ENCODE measurements at places on chromosomes 4 and X.

GRCh38 chr4:101806914-101807313 is 16.4 kb downstream of the BANK1 start:
- DNase-seq, result no peak

DNA sequence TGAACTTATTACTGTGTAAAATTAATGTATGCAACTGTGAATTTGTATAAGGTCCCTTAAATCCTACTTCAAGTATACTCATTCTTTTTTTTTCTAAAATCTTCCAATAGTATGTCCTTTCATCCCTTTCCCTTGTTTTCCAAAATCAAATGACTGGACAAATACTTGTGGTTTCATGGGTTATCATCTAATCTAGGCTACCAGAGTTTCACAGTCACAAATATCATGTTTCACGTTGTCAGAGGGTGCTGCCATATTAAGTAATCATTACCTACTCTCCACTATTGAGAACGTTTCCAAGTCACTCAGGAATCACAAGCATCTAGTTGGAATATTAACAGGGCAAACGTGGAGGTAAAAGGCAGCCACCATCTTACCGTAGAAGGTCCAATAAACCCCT is 1235.0 kb upstream of the TENM3 start:
- DNase-seq, result no peak

DNA sequence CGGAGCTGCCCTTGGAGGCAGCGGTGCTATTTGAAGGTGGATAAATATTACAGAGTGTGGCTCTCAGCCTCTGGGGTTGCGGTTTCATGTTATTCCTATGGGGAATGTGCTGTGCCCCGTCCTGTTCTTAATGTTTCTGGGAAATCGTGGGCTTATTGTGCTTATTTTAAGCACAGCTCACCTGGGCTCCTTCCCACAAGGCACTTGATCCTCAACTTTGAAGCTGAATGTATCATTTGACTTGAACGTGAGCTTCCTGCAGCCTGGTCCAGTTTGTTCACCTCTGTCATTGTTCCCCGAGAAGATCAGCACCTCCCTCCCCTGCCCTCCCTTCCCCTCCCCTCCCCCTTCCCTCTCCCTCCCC is 3.9 kb downstream of the SORCS2 start:
- no peak for DNase-seq

DNA sequence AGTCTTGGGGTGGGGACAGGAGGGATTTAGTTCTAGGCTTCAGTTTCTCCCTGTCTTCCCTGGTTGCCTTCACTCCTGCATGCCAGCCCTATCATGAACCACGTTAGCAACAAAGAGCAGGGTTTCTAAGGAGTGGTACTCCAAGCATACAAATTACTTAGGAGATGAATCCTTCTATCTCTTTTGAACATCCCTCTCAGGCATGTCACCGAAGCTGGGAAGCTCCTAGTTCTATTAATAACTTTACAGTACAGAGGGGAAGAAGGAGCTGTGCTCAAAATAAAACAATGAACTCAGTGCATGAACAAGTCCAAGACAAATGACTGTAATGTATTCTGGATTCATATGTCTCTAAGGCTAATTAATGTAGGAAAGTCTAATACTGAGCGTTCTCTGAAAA is 450.6 kb upstream of the RASGEF1B start:
- no peak for DNase-seq

GRCh38 chr4:48896845-48897244 is 9.7 kb downstream of the OCIAD2 start:
- DNase-seq, result no peak

GRCh38 chr4:85938062-85938461 is 421.8 kb downstream of the MAPK10 start:
- DNase-seq, result no peak

GRCh38 chr4:183348706-183349659 is 26.8 kb upstream of the CLDN24 start:
- DNase-seq, result no peak

GRCh38 chr4:38647101-38647819 is 16.7 kb upstream of the KLF3 start:
- no peak for DNase-seq

DNA sequence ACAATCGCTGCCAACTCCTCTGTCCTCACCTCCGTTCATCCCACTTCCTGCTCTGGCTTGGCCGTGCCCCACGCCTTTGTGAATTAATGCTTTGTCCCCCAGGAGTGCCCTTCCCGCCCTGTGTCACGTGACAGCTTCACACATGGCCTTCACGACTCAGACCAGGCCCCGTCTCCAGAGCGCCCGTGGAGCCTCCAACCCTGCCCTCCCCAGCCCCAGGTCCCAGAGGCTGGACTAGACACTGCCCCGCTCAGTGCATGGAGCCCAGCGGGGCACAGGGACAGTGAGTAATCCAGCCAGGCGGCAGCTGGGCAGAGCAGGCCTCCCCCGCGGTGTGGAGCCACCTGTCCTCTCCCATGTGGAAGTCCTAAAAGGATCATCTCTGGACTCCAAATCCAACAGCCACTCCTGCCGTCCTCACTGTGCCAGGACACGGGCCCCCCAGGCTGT is 7.4 kb downstream of the ADRA2C start:
- no peak for DNase-seq

GRCh38 chr4:36280555-36280954 is 861 bp upstream of the DTHD1 start:
- no peak for DNase-seq

DNA sequence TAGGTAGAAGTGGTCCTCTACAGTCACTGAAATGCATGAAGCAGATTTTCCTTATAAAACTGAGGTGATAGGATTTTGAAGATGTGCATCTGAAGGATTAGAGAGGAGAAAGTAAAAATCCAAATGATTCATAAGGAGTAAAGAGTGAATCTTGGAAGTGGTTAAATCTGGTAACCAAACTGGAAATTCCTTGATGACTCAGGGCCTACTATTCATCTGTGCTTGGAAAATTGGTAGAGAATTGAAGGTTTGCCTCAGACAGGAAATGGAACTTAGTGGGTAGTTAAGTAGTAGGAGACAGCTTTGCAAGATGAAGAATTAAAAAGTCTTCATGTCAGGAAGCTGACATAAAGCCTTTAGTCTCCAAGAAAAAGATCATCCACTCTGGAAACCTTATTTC is 368.9 kb upstream of the CTSO start:
- no peak for DNase-seq

DNA sequence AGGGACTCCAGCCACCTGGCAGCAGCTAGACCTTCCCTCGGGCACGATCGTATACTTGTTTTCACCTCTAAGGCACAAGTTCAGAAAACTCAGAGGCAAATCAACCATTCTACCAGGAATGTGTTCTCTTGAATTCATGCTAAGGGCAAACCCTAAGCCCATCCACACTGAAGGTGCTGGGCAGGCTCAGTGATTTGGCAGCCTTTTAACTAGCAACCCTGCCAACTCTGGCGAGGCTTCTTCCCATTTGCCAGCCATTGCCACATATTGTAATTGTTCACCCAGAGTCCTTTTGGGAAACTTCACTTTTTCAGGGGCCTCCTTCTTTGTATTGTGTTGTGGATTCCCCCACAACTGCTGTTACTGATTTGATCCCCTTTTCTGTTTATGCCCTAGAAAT is 298.6 kb upstream of the LDB2 start:
- DNase-seq, result no peak

- no peak for DNase-seq
Measured at GRCh38 chr4:126404549-126404948, 1089.8 kb downstream of the FAT4 start.

DNA sequence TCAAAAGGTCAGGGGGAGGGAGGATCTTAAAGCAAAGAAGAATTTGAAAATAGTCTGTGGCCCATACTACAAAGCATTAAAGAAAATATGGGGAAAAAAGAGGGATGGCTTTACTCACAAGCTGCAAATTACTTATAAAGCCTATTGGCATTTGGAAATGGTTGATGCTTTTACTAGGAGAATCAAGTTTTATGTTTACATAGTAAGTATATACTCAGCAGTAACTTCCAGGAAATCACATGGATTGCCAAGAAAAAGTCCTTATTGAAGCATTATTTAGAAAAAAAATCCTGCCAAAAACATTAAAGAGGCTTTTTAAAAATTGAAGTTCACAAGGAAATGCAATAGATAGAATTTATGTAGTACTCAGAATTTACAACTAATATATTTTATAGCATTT is 8.4 kb upstream of the SH3RF1 start:
- no peak for DNase-seq

DNA sequence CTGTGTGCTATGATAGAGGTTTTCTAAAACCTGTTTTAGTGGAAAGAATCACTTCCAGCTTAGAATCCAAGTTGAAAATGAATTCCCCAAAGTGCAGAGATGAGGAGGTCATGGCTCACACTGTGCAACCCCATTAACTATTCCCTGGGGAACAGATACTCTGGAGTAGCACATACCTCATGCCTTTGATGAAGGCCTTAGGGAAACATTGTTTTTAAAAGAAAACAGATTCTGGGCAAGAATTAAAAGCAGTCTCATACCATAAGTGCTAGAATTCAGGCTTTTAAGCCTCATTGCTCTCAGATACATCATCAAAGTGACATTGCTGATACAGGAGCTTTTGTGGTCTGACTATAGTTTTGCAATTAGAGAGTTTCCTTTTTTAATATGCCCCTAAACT is 115.1 kb downstream of the NDST4 start:
- no peak for DNase-seq

DNA sequence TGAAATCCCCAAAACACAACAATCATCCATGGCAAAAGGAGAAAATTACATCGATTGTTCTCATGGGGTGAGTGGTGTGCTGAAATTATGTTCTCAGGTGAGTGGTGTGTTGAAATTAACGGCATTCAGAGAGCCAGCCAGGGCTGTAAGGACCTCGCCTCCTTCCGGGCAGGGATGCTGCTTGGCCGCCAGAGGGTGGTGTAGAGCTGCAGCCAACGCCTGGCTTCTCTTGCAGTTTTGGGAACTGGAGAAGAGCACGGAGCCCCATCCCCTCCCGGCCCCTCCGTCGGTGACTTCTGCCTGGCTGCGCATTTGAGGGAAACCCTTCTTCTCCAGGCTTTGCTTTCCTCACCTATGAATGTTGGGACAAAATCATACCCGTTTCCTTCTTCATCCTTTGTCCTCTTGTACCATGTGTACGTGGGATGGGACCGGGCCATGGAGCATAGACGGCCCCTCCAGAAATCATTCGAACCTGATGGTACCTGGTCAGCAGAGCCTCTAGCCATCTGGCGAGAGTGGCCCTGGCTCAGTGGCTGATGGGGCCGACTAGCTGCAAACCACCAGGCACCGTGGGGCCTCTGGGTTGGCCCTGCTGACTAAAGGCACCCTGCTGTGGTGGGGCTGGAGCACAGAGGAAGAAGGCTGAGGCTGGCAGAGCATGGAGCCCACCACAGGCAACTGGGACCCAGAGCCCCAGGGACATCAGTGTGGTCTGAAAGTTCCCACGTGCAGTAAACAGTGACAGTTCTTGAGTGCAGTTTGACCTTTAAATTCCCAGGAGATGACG is 28.4 kb downstream of the TRMT44 start:
- peak; percentile 39 for DNase-seq

GRCh38 chr4:2923141-2923551 is 40.1 kb downstream of the NOP14 start:
- DNase-seq, result no peak

- DNase-seq, result no peak
Measured at GRCh38 chr4:7186516-7187167, 5.7 kb upstream of the SORCS2 start.

GRCh38 chr4:76895619-76896018 is 2.3 kb downstream of the SOWAHB start:
- no peak for DNase-seq

DNA sequence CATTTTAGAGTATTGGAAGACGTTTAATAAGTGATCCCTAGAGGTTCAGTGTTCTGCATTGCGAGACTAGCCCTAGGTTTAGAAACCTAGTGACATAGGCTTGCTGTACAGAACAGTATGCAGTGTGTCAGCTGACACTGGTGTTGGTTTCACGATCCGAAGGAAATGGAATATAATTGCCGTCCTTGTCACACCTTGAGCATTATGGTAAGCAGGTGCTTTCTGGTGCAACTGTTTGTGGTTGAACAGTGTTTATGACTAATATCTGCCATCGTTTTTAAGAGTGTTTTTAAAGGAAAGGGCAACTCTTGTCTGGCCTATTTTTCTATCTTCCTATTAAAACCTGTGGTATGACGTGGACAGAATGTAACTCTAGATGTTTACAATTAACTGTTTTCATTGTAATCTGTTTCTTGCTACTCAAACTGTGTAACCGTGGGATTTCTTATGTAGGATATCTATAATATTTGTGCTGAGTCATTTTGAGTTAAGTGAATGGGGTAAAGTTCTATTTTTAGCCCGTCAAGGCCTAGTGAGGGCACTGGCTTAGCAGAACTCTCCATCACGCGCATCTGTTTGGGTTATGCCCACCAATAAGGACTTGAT is 53.8 kb upstream of the TBC1D14 start:
- DNase-seq, result no peak

GRCh38 chr4:105613306-105613705 is 60.9 kb downstream of the ARHGEF38 start:
- DNase-seq, result no peak

All from stimulated activated CD8-positive, alpha-beta memory T cell treated with anti-CD3 and anti-CD28 coated beads, Interleukin-2, amount 100 ng/mL, for 48 hours (primary cell).